ENCODE measurements at places on chromosomes 3 and 15.

GRCh38 chr3:12273045-12273695 lies 15.7 kb upstream of the PPARG start:
- no peak for DNase-seq

GRCh38 chr15:93088200-93088980 lies 621 bp downstream of the RGMA start:
- no peak for DNase-seq

DNA sequence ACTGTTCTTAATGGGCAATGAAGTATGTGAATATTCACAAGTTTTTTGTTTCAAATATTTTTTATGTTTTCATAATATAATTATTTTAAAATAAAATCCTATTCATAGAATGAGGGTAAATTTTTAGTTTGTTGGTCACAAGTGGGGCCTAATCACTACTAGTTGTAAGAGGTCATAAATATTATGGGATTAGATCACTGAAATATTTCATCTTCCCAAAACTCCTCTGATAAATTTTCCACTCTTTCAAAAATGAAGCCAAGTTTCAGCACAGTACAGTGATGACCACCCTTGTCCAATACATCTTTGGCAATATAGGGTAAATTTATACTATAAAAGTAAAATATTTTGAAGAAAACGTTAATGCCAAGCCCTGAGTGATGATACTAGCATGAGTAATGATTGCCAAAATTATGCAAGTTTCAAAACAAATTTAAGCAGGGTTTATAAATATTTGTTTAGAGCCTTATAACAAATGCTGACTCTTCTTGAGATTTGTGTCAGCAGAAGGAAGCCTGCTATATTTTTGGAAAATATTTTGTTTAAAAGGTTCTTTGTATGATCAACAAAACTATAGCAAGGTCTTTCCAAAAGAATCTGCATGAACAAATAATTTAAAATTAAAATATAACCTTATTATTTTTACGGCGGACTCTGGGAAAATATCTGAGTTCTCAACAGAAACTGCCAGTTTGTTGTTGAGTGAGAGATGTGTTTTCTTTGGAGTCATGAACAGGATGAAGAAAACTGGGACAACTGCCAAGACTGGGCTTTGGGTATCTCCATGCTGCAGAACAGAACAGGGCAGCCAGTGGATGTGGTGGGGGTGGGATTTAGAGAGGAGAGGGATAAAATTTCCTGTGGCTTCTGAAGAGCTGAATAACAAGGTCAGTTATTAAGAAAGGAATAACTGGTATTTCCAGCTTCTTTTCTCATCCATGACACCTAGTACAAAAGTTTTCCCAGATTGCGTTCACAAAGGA lies 17.9 kb upstream of the TM4SF1 start:
- no peak for DNase-seq

- DNase-seq: no peak
Measured at GRCh38 chr3:126023390-126023789, 54.4 kb downstream of the ROPN1B start.
